Stimulated activated CD4-positive, alpha-beta T cell treated with anti-CD3 and anti-CD28 coated beads, Interleukin-15, amount 100 ng/mL, for 48 hours (primary cell): ENCODE measurements at places on chromosomes 1 and 21.

GRCh38 chr1:33133478-33134105 is 48.3 kb downstream of the TRIM62 start:
- DNase-seq = no peak

GRCh38 chr1:20037877-20038276 is 32.1 kb upstream of the PLA2G5 start:
- DNase-seq = no peak

DNA sequence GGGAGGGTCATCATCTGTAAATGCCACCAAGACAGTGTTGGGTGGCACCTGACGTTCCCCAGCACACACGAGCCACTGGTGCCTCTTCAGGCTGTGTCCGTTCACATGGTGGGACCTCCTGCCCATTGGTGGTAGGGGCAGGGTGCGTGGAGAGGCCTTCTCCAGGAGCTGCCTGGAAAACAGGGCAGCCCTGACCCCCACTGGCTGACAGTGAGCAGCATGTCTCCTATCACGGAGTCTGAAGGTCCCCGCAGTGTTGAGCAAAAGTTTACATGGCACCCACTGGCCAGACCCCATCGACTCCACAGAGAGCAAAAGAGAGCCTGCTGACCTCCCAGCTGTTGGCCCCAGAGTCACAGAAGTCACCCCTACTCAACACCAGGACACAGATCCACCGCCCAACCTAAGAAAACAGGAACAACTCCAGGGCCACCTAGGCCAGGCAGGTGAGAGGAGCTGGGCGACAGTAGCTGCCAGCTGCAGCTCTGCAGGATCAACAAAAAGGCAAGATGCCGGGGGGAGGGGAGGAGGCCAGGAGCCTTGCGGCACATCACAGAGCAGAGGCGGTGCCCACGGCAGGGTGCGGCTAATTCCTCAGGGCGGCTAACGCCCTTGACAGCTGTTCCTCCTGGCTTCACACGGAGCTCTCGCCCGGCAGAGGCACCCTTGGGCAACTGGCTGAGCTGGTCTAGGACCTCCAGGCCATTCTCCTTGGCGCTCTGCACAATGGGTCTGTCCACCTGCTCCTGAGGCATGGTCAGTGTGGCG is 14.4 kb upstream of the IFI6 start:
- DNase-seq = no peak

- no peak for DNase-seq
These were observed 7.1 kb upstream of the CLDN19 start for GRCh38 chr1:42747125-42747524.

- no peak for DNase-seq
These were observed 214.1 kb downstream of the NUF2 start for GRCh38 chr1:163535807-163536206.

DNA sequence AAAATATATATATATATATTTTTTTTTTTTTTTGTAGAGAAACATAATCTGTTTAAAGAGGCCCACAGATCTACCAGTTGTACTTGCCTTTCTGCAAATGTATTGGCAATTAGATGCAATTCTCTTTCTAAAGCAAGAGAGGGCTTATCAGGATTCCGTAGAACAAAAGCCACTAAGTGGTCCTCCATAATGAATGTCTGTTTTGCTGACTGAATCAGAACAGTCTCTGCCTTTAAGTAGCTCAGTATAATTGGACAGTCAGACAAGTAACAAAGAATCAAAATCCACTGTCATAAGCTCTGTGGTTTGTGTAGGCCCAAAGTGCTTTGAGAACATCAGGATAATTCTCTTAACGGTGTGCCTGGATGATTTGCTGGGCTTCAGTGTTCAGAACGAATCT is 17.3 kb downstream of the SARS1 start:
- no peak for DNase-seq

- DNase-seq = no peak
These were observed 36.7 kb upstream of the GOLT1A start for GRCh38 chr1:204250428-204251030.

GRCh38 chr21:16194095-16194787 is 464.5 kb downstream of the USP25 start:
- DNase-seq = no peak

- DNase-seq = no peak
These were observed 30.3 kb downstream of the SMYD3 start for GRCh38 chr1:246476771-246477170.
